HuH-7 (cell line): ENCODE measurements at places on chromosomes 3 and 15.

GRCh38 chr3:36989005-36989404 is 3.9 kb downstream of the EPM2AIP1 start:
- DNase-seq, result no peak

DNA sequence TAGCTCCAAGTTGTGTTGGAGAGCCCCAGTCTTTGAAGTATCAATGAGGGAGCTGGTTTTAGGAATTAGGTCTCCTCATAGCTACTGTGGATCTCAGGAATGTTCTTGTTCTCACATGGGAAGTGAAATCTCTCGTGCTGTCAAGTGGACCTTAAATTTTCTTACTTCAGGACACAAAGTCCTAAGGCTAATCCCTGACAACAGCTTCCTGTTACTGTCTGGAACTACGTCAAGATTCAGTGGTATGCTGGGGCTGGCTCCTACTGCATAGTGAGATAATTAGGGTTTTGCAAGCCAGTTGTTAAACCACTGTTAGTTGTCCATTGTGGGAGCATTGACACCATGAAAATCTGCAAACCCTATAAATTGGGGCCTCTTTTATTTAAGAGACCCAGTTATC is 22.8 kb downstream of the MESP1 start:
- DNase-seq, result no peak

DNA sequence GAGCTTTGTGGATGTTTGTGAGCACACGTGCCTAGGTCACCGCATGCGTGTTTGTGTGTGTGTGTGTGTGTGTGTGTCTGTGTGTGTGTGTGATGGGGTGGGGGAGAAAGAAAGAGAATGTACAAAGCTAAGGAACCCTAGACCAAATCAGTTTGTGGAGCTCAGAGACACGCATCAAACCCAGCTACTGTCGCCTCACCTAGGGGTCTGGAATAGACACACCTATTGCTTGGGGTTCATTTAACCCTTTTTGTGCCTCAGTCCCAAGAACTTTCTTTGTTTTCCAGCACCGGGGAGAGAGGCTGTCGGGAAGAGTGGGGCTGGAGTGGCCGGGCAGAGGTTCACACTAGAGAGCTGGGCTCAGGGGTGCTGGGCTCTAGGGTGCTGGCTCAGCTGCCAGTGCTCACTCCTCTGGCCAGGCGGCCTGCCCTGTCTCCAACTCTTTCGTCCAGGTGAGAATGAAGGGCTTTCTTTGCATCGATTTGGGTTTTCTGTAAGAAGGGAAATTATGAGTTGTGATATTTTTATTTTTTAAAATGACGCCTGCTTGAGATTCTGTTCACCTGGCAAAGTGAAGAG is 221.6 kb downstream of the MEIS2 start:
- DNase-seq, result no peak

DNA sequence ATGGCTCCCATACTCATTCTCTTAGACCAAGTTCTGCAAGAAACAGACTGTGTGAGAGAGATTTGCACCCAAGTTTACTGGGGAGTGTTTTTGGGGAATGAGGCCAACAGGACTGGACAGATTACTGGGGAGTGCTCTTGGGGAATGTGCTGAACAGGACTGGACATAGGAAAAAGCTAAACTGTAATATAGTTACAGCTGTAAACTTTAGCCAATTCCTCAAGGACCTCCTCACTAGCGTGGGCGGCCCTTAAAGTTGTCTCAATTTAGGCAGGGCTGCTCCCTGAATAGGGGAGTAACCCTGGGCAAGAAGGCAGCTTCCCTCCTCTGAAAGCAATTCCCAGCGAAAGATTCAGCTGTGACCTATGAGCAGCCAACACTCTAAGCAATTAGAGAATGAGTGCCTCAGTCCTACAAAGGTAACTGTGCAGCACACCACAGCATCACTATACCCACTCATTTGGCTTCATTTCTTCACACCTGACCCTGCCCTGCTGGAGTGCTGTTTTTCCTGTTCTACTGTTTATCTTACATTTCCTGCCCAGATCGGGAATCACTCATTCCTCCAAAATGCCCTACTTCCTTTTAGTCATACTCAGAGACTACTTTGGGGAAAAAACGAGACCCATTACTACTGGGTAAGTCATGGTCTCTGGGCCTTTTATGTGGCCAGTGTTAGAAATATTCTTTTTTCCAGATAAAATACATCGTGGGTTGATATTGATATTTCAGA is 41.3 kb upstream of the TRIM42 start:
- no peak for DNase-seq

DNA sequence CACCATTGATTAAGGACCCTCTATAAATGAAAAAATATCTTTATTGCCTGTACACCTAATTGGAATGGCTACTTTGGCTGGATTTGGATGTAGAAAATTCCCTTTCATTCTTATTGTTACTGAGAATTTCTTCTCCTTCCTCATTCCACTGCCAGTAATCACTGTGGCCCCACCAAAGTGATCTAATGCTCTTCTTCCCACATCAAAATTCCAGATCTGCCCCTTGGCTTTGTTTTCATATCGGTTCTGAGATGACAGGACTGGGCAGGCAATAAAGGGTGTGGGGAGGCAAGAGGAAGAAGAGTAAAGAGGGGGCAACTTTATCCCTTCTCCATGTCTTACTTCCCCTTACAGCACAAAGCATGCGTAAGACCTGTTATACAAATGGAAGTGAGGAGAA is 2.1 kb downstream of the ANKUB1 start:
- DNase-seq, result no peak

GRCh38 chr3:174408310-174408709 is 450.8 kb upstream of the NAALADL2 start:
- DNase-seq, result no peak
